ENCODE measurements at places on chromosomes 1 and 21.

DNA sequence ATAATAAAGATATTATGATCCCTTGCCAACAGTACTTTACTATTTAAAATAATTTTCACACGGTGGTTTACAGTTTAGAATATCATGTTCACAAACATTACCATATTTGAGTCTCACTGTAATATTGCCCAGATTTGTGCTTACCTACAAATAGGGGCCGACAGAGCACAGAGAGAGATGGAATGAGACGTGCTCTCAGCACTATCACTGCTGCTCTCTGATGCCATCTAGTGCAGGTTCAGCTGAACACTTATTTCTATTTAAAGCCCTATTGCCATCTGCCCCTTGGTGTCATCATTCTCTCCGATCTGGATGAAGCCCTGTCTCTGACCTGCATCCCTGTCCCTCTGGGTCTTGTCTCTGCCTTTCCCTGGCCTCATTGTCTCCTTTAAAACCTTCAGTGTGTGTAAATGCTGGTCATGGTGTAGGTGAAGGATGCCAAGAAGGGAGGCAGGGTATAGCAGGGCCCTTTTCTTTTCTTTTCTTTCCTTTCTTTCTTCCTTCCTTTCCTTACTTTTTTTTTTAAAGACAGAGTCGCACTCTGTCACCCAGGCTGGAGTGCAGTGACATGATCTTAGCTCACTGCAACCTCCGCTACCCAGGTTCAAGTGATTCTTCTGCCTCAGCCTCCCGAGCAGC, 6.9 kb upstream of the GPATCH4 start:
- peak; percentile 44 for DNase-seq

GRCh38 chr1:228849011-228849541, 113.8 kb downstream of the RHOU start:
- DNase-seq, result no peak

GRCh38 chr1:76786222-76786621, 81.1 kb upstream of the ST6GALNAC5 start:
- DNase-seq, result no peak

GRCh38 chr1:35931446-35932157, 697 bp downstream of the AGO3 start:
- no peak for DNase-seq

- DNase-seq, result no peak
Observed at GRCh38 chr1:33177996-33178540, 3.8 kb downstream of the TRIM62 start.

GRCh38 chr1:181010789-181011188, 11.9 kb downstream of the STX6 start:
- no peak for DNase-seq

DNA sequence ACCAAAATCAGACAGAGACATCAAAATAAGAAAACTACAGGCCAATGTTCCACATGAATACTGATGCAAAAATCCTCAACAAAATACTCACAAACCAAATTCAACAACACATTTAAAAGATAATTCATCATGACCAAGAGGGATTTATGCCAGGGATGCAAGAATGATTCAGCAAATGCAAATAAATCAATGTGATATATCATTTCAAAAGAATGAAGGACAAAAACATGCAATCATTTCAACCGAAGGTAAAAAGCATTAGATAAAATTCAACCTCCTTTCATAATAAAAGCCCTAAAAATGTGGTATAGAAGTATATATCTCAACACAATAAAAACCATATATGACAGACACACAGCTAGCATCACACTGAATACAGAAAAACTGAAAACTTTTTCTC, 81.5 kb upstream of the LYPLAL1 start:
- DNase-seq, result no peak

GRCh38 chr1:157176591-157177121, 38.5 kb upstream of the ETV3 start:
- DNase-seq, result no peak

GRCh38 chr1:20061866-20062265, 8.1 kb upstream of the PLA2G5 start:
- DNase-seq, result no peak

GRCh38 chr1:216553040-216553439, 129.8 kb upstream of the USH2A start:
- DNase-seq, result no peak

- DNase-seq, result no peak
Observed at GRCh38 chr1:29456685-29457435, 220.5 kb downstream of the PTPRU start.

DNA sequence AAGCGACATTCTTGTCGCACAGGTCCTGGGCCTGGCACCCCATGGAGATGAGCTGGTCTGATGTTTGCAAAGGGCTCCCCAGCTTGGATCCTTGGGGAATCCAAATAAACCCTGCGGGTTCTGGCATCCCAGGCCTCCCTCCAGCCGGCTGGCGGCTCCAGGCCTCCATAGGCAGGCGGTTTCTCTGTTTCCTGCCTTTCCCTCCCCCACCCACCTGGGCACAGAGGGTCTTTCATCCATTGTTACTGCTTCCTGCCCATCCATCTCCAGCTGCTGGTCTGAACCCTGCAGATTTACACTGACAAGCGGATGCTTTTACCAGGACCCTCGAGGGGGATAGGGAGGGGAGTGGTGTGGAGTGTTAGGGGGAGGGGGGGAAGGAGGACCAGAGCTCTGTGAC, 39.1 kb upstream of the ID3 start:
- DNase-seq, result no peak

DNA sequence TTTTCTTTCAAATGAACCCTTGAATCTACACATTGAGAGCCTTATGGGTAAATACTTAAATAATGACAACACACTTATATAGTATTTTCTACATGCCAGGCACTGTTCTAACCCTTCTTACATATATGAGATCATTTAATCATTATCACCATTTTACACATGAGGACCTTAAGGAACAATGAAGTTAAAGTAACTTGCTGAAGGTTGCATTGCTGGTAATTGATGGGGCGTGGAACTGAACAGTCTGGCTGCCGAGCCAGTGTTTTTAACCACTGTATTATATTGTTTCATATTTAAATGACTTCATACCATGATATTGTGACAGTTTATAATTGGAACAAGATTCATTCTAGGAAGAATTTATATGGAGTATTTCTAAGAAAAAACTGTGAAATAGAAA, 111.9 kb upstream of the TENT5C start:
- no peak for DNase-seq

DNA sequence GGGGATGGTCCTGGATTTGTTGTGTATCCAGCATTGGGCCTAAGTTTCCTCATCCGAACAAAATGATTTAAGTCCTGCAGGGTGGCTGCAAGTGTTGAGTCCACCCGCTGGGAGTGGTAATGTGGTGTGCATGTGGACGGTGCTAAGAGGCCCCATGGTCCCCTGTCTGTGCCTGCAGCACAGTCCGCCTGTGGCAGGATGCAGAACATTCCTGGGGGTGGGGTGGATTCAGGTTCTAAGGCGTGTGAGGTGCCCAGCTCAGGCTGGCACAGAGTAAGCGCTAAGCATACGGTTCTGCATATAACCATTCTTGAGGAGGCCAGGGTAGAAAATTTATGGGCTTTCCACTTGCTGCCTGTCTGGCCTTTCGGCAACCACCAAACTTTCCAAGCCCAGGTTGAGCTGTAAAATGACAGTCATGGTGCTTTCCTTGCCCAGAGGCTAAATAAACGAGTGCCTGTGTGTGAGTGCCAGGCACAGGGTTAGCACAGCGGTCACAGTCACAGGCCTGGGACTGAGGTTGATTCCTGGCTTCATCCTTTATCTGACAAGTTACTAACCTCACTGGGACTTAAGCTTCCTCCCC, 30.7 kb downstream of the SLC2A1 start:
- DNase-seq, result no peak

DNA sequence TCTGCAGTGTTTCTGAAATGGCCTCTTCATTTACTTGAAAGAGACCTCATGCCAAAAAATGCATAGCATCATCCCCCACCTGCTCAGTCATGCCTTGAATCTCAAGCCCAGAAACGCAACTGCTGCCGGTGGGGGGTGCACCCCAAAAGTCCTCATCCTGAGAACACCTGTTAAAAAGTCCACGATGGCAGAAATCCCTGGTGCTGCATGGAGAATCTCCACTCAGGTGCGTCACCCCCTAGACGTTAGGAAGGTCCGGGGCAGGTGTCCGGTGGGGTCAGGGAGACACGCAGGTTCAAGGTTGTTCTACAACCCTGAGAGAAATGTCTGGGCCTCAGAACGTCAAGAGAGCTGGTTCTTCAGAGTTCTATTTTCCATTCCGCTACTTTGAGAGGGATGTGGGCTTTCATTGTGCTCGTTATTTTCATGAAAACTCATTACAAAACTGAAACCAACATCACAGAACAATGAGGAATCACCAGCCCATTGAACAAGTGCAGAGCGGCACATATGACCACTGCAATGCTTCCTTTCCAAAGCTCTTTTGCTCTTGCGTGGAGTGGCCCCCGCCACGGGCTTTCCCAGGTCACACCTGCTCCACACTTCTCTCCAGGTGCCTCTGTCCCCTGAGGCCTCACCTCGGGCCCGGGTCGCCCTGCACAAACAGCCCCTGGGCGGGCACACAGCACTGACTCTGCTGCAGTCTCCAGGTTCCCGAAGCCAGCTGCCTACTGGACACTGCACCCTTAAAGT, 201.9 kb downstream of the TOMM20 start:
- DNase-seq, result peak; percentile 31

GRCh38 chr1:206036663-206037455, 13.2 kb upstream of the CTSE start:
- DNase-seq, result no peak

DNA sequence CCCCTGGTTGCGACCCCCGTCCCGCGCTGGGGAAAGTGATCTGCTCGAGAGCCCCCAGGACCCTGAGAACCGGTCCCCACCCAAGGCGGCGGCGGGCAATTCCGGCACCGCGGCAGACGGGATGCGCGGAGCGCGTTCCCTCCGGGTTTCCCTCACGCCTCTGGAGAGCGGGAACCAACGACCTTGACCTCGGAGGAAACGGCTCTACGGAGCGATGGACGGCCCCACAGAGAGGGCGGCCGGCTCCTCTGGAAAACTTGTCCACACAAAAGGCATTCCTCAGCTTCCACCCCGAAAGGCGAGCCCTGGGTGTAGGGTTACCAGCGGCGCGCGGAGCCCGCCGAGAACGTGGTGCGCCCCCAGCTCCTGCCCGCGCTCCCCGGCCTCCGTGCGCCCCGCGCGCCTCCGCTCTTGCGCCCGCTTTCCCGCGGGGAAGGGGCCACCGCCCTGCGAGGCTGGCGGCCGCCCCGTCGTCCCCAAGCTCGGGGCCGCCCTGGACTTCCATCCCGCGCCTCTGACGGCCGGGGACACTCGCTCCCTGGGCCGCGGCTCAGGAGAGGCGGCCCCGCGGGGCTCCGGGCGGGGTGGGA, 391 bp upstream of the KIAA1614 start:
- no peak for DNase-seq

DNA sequence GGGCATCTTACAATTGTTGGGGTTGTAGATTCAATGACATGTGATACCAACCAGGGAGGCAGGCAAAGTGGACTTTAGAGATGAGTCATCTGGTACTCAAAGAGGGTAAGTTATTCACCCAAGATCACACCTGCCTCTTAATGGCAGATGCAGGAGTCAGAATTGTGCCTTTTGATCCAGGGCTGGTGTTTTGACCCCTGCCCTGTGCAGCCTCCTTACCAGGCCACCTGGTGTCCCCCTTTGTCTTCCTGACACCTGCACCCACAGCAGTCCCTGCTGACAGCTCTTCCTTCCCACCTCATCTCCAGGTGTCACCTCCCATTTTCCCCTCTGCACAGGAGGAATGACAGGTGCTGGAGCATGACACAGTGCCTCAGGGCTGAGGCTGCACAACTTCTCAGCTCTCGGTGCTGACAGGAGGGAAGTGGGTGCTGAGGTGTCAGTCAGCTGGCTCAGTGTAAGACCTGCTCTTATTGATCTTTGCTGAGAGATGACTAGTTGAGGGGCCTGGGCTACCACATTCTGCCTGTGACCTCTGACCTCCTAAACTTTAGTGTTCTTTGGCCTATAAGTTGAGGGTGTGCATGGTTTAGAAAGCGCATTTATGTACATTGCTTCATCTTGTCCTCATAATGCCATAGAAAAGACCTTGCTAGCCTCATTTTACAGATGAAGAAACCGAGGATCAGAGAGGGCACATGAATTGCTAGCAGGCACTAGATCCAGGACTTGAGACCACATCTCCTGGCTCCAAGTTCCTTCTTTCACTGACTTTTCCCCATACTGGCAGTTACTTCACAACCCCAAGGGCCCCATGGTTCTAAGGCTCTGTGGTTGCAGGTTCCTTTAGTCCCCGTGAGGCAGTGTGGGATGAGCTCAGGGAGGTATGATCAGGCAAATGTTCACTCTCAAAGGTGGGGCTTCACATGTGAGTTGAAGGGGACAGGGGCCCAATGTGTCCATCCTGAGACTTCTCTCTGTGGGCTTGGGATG, 31.3 kb downstream of the CACNA1E start:
- no peak for DNase-seq

DNA sequence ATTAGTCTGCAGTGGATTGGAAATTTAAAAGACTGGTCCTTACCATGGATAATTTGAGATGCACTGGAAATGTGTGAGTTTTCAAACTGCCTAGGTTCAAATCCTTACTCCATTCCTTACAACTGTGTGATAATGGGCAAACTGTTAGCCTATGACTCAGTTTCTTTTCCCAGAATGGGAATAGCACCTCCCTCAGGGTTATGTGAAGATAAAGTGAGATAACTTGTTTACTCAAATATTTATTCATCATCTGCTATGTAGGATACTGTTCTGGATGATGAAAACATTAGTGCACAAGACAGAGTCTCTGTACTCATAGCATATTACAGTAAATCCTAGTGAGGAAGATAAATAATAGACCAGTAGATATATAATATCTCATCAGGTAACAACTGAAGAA, 28.6 kb downstream of the LRIG2 start:
- DNase-seq, result no peak

GRCh38 chr1:50218344-50219120, 109.8 kb downstream of the ELAVL4 start:
- no peak for DNase-seq

DNA sequence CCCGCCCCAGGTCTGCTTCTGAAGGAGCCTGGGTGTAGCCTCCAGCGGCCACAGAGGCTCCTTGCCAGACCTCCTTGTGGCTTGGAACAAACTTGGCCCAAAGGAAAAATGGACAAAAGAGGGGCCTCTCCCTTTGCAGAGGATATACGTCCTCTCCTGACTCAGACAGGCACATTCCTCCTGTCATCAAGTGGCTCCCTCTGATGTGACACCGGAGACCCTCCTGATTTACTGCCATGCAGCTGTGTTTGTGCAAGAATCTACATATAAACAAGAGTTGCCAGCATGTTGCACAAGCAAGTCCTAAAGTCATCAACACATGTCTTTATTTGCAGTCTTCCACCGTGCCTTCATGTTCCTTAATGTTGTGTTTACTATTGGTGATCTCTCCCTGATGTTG, 54.1 kb upstream of the F3 start:
- no peak for DNase-seq

GRCh38 chr1:244096066-244096610, 45.1 kb downstream of the ZBTB18 start:
- DNase-seq, result no peak

GRCh38 chr1:52629325-52629643, 3.7 kb upstream of the SHISAL2A start:
- DNase-seq, result no peak

DNA sequence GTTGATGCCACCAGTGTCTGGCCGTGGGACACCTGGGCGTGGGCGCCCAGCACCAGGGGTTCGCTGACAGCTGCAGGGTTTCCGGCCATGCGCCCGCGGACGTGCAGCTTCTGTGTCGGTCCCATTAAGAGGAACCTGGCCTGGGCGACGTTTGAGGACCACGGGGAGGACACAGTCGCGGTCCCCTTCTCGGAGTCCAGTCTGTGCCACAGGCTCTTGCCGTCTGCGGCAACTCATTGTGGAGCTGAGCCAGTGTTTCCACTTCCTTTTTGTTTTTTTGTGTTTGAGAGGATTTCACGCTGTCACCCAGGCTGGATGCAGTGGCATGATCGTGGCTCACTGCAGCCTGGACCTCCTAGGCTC, 1.6 kb upstream of the C1orf159 start:
- DNase-seq, result no peak
